ENCODE measurements at places on chromosomes 1 and 21.

DNA sequence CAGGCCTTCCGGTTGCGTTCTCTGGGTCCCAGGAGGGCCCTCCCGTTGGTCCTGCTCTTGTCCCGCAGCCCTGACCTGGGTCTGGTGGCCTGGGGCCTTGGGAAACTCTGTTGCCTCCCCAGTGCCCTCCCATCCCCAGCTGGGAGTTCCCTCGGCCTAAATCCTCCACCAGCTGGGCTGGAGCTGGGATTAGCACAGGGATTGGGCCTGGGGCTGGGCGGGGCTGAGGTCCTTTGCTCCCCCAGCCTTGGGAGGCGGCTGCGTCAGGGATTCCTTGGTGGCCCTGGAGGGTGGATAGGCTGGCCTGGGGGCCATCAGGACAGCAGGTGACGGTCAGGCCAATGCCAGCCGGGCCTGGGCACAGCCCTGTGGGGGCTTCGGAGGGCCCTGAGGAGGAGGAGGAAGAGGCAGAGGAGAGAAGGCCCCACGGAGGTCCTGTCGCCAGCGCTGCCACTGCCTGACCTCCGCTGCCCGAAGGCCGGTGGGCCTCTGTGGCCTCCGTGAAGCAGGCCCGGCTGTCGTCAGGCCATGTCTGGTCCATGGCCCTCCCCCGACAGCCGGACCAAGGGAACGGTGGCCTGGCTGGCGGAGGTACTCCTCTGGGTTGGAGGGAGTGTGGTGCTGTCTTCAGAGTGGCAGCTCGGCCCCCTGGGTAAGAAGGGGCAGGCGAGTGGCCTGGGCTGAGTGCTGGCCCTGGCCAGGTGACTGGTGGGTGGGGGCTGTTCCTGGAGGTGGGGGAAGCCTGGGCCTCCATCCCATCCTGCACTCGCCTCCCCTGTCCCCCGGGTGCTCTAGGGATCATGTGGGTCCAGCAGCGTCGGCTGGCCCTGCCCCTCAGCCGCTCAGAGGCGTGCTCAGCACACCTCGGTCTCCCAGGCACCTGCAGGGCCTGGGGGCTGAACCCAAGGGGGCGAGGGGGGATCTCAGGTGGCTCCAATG is at the start of gene PLCH2:
Gene PLCH2 (plus strand): TSS at position 229 of the 939 bp plus-strand sequence. CDS start 300 bp downstream, at position 529.
- DNase-seq: no peak

DNA sequence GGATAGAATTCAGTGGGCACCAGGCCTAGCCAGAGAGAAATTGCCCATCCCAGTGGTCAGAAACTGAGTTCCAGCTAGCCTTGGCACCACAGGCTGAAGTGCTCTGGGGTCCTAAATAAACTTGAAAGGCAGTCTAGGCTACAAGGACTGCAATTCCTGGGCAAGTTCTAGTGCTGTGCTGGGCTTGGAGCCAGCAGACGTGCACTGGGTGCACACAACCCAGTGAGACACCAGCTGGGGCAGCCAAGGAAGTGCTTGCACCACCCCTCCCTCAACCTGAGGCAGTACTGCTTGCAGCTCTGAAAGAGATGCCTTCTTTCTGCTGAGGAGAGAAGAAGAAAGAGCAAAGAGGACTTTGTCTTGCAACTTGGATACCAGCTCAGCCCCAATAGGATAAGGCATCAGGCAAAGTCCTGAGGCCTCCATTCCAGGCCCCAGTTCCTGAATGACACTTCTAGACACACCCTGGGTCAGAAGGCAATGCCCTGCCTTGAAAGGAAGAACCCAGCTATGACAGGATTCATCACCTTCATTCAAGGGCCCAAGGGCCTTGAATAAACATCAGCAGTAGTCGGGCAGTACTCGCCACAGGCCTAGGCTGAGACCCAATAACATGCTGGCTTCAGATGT is 55.1 kb downstream of the OVGP1 start:
- no peak for DNase-seq

DNA sequence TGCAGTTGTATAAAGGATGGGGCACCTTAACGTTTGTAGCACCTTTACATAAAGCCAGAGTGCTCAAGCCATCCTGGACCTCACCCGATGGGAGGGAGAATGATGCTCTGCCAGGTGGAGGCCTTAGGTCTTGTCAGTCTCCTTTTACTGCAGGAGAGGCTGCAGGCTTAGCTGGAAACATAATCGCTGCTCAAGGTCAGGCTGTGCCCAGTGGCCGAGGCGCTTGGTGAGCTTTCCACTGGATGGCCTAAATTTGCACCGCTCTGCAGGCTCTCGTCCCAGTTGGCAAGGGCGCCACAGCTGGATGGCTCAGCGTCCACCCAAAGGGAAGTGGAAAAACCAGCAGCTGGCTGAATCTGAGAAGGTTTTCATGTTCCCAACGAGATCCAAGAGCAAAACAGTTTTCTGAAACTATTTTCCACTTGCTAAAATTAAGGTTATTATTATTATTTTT is 438.9 kb downstream of the CAMTA1 start:
- DNase-seq: no peak

DNA sequence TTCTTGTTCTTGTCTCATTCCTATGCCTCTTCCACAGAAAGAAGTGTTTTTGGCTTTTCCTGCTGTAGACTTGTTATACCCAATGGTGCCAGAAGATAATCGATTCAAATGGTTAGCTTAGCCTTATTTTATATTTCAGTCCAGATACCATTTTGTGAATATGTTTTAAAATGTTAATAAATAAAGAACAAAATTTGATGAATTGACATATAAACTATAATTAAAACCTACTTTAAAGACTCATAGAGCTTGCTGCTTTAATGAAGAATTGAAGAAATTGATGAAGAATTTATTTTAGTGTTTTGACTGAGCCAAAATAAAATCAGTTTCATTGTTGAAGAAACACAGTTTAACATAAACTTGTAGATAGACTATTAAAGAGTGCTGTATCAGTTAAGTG is 152.8 kb downstream of the MAGI3 start:
- no peak for DNase-seq

All from activated gamma-delta T cell (primary cell).